ENCODE measurements at places on chromosomes 3 and 15.

DNA sequence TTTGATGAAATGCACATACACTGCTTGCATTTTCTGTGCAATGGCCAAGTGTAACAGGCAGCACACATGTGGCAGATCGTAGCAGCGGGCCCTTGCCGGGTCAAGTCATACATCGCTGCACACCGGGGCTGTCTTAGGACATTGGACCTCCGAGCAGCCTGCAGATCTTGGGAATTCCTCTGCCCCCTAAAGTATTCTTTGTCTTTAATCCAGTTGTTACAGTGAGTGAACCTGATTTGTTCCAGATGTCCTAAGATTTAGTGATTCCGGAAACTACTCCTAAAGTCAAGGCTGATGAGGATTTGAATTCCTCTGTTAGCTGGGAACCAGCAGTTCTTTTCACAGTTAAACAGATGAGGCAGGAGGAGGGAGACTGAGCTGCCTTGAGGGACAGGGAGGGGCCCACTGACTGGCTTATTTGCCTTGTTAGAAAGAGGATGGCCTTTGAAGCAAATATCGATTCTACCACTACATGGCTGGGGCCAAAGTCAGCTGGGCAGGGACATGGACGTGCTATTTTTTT, 190.7 kb upstream of the CTDSPL start:
- no peak for DNase-seq

DNA sequence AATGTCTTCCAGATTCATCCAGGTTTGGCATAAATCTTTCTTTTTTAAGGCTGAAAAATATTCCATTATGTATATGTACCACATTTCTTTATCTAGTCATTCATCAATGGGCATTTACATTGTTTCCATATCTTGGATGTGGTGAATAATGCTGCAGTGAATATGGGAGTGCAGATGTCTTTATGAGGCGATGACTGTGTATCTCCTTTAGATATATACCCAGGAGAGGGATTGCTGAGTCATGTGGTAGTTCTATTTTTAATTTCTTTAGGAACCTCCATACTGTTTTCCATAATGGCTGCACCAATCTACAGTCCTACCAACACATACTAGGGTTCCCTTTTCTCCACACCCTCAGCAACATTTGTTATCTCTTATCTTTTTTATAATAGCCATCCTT, 96.3 kb downstream of the LRRC28 start:
- DNase-seq = no peak

GRCh38 chr15:74235962-74236361, at the start of gene CCDC33:
CCDC33 (plus strand) TSS chr15:74236326; CDS start chr15:74236720, 394 bp downstream.
- no peak for DNase-seq

- peak; percentile 59 for DNase-seq
These were observed 66.2 kb upstream of the SLC6A1 start for GRCh38 chr3:10926256-10926810.

GRCh38 chr3:160157321-160157720, 67.9 kb upstream of the C3orf80 start:
- DNase-seq = no peak

GRCh38 chr3:197080344-197080743, 50.7 kb upstream of the MELTF start:
- no peak for DNase-seq

DNA sequence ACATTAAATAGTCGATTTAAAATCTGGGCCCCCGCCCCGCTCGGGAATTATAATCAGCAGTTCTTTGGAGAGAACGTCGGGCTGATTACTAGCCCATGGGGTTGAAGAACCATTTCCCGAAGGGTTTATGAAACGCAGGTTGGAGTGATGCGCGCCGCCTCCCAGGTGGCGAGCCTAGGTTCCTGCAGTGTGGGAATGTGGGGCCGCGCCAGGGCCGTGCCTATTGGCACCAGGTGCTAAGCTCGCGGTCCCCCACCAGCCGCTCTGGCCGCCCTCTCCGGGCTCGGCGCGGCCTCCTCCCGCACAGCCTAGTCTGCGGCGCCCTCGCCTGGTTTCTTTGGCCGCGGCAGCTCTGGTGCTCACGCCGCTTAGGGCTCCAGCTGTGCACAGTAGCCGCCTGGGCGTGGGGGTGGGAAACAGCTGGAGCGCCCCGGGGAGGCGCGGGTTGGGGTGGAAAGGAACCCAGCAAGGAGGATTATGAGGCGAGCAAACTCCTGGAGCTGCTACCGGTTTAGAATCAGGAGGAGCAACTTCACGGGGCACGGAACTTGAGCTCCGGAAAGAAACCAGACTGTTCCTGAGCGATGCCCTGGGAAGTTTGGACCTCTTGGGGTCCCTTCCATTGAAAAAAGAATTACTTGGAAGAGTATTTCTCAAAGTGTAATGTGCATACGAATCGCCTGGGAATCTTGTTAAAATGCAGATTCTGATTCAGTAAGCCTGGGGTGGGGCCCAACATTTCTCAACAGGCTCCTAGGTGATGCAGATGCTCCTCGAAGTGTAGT, 5.6 kb upstream of the MECOM start:
- peak; percentile 87 for DNase-seq

DNA sequence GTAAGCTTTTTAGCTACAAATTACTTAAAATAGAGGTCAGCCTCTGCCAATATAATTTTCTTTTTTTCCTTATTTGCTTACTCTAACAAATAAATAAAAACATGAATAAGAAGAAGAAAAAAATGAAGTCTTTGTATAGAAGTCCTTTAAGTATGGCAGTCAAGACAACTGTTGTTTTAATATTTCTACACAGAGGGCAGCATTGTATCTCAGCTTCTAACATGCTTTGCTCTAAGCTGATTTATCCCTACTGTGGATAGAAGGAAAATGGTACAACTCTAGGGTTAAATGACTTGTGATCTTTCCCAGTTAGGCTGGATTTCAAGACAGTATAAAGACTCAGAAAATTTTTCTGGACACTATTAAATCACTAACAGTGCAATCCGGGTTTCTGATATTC, 104.3 kb upstream of the MEIS2 start:
- DNase-seq = no peak

- DNase-seq = no peak
These were observed 820.5 kb downstream of the MCTP2 start for GRCh38 chr15:95051861-95052260.

- no peak for DNase-seq
These were observed 133.3 kb upstream of the MEF2A start for GRCh38 chr15:99432271-99433025.

GRCh38 chr3:107206945-107207344, 170.3 kb upstream of the CCDC54 start:
- no peak for DNase-seq

GRCh38 chr3:78765671-78766485, 1001.9 kb downstream of the ROBO1 start:
- no peak for DNase-seq

GRCh38 chr3:167466966-167467365, 6.9 kb downstream of the SERPINI2 start:
- no peak for DNase-seq

DNA sequence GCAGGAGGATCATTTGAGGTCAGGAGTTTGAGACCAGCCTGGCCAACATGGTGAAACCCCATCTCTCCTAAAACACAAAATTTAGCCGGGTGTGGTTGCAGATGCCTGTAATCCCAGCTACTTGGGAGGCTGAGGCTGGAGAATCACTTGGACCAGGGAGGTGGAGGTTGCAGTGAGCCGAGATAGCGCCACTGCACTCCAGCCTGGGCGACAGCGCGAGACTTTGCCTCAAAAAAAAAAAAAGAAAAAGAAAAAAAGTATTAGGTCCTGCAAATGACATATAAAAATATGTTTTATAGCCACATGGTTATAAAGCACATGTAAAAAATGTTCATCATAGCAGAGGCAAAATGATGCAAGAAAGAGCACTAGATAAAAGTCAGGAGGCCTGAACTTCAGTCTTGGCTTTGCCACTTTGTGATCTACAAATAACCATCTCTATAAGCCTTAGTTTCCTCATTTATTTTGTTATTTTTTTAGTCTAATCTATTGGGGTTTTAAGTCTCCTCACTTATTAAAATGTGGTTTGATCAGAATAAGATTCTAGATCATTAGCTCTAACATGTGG, 4.9 kb downstream of the SLC12A6 start:
- no peak for DNase-seq

DNA sequence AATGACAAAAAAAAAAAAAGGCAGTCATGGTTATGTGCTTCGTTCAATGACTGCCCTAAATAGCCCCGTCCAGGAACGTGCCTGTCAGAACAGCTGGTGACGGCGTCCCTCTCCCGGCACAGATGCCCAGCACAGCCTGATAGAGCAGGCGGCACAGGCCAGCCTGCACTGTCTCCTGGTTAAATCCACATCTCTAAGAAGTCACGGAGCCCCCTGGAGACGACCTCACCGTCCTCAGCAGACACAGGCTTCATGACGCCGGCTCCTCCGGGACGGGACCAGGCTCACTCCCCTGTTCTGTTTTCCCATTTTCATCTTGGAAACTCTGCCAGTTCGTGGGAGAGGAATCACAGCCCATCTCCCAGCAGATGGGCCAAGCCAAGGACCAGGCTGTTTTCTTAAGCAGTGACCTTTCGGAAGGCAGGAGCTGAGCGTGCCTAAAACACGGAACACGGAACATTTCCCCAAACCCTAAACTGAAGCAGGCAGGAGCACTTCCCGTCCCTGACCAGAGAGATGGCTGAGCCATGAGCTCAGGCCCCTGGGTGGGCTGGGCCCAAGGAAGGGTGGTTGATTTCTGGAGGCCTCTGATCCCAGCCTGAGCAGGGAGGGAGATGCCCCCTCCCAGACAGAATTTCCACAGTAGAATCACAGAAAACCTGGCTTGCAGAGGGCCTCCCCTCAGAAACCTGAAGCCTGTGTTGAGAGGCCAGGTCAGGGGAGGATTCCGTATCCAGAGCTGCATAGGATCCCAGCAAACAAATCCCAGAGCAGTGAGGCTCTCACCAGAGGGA, 35.9 kb downstream of the ADCY5 start:
- DNase-seq = no peak

DNA sequence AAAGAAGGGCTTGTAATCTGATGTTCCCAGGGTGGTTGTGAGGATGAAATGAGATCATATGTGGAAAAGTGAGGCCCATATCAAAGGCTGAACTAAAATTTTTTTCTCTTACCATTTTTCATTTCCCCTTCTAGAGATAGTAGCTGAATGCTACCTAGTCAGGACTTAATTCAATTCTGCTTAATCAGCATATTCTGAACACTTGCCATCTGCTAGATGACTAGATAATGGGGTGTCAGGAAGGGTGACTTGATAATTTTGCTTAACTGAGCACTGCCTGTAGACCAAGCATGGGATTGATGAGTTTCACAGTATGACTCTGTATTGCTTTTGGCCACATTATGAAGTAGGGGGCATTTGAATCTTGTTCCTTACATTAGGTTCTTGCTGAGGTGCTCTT, 136.2 kb downstream of the CHST2 start:
- no peak for DNase-seq

- DNase-seq = no peak
These were observed 119.5 kb upstream of the MDFIC2 start for GRCh38 chr3:70431911-70432310.

- no peak for DNase-seq
These were observed 28.6 kb upstream of the VGLL4 start for GRCh38 chr3:11672363-11672762.

DNA sequence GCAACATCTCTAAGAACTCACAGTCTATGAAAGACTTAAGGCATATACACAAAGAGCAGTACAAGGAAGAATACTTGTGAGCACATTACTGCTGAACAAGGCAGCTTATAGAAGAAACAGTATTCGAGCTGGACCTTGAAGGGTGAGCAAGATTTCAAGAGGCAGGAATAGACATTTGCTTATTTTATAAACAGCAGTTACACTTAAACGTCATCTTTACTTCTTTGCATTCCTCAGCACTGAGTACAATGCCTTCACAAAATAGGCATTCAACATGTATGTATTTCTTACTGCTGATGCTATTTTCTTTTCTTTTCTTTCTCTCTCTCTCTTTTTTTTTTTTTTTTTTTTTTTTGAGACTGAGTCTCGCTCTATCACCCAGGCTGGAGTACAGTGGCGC, 205.8 kb downstream of the ZIC4 start:
- no peak for DNase-seq

DNA sequence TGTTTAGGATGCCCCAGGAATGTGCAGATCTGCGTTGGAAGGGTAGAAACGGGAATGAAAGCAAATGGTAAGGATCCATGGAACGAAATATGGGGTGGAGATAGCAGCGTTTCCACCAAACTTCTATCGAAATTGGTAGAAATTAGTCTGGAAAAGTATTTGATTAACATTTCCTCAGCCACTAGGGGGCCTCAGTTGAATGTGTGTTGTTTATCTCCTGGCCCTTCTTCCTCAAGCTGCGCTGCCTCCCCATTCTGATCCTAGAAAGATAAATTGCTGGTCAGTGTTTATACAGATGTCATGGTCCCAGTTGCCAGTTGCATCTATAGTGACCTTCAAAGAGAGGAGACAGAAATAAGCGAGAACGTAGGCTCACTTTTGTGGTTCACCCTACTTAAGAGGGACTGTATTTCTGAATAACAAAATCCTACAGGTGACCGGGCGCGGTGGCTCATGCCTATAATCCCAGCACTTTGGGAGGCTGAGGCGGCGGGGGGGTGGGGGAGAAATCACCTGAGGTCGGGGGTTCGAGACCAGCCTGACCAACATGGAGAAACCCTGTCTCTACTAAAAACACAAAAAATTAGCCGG, 457.1 kb downstream of the SQOR start:
- no peak for DNase-seq

DNA sequence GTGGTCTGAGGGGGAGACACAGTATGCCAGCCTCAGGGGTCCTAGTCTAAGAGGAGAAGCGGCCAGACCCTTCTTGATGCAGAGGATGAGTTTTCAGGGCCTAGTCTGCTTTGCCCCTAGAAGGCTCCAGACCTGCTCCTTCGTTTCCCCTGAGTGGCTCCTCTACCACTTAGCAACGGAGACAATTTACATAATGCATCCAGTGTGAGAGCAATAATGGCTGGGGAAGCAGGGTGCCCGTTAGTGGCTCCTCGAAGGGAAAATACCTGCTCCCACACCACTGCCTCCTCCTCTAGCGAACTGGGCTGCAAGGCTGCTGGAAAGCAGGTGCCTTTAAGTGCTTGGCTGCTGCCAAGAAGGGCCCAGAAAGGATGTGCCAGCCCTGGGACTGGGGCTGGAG, 38.9 kb downstream of the CACNA2D2 start:
- no peak for DNase-seq

GRCh38 chr15:58021332-58022230, 43.9 kb downstream of the ALDH1A2 start:
- no peak for DNase-seq

GRCh38 chr3:57060089-57060821, at the start of gene SPATA12:
SPATA12 (plus strand) TSS chr3:57060664; CDS start chr3:57073695, 13,031 bp downstream.
- no peak for DNase-seq

GRCh38 chr3:135237371-135238143, 442.5 kb downstream of the EPHB1 start:
- DNase-seq = no peak

DNA sequence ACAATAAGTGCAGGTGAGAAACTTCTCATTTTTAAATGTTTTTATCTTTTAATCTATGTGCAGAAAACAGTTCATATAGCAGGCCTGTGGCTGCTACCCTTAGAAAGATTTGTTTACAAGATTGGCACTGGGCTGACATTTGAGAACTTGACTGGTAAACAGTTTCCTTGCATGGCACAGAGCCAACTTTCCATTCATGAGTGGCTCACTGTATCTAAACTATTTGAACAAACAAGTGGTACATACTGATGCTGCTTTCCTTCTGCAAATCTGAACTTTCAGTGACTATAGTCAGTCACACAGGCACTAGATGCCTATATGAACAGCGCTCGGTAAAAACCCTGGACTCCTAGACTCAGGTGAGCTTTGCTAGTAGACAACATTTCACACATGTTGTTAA, 6.3 kb upstream of the GTPBP8 start:
- DNase-seq = no peak
